ENCODE measurements at places on chromosomes 2 and 18.
A peak's percentile ranks its signal among the peaks of the same experiment; 100 is the strongest.

- no peak for DNase-seq
Observed at GRCh38 chr18:75023473-75023872, 185.5 kb downstream of the PTGR3 start.

DNA sequence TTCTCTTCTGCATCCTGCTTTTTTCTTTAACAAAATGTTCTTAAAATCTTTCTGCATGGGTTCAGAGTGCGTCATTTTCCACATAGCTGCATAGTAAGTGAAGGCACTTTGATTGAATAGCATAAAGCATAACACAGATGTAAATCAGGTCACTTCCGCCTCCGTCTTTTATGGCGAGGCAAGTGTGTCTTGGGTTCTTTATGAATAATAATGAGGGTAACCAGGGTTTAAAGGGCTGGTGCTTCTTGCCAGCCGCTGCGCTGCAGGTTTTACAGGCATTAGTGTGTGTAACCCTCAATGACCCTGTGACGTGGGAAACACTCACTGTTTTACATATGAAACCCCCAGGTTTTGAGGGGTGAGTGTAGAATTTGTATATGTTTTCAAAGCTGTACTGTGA is 164.2 kb downstream of the MYT1L start:
- DNase-seq = no peak

- no peak for DNase-seq
Observed at GRCh38 chr2:18074476-18074875, 196.0 kb downstream of the KCNS3 start.

DNA sequence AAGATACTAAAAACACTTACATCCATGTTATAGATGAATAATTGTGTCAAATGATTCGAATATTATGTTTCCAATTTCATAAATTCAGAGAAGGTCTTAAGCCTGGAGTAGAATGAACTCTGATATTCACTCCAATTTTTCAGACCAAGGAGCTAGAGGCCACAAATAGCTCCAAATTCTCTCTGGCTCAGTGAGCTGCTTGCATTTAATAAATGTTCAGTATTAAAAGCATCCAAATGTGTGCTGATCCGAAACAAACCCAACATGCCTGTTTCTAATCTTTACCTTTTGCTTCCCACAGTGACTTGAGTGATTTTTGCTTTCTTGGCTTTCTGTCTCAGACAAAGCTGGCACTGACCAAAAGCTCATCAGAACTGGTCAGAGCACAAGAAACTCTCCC is 291.4 kb downstream of the CCDC85A start:
- DNase-seq = no peak

GRCh38 chr2:21317131-21317530 is 193.4 kb downstream of the TDRD15 start:
- no peak for DNase-seq

GRCh38 chr2:237408335-237409000 is 5.5 kb downstream of the COL6A3 start:
- no peak for DNase-seq

GRCh38 chr2:14583802-14584201 is 48.7 kb upstream of the LRATD1 start:
- DNase-seq = no peak

DNA sequence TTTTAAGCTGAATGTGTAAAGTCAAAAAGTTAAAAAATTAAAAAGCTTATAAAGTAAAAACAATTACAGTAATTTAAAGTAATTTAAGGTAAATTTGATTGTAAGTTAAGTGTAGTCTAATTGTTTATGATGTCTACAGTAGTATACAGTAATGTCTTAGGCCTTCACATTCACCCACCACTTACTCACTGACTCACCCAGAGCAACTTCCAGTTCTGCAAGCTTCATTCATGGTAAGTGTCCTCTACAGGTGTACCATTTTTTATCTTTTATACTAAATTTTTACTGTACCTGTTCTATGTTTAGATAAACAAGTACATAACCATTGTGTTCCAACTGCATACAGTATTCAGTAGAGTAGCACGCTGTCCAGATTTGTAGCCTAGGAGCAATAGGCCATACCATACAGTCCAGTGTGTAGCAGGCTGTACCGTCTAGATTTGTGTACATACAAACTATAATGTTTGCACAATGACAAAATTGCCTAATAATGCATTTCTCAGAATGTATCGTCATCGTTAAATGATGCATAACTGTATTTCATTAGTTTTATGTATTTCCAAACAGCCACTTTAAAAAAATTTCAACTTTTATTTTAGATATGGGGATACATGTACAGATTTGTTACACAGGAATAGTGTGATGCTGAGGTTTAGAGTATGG is 319.3 kb downstream of the DYSF start:
- DNase-seq = no peak

GRCh38 chr2:128922154-128922553 is 603.5 kb upstream of the HS6ST1 start:
- DNase-seq = no peak

GRCh38 chr18:21513292-21513691 is 87.2 kb downstream of the ESCO1 start:
- no peak for DNase-seq

GRCh38 chr18:46335534-46336101 is 231.4 kb downstream of the HAUS1 start:
- DNase-seq = no peak

GRCh38 chr2:67399144-67399543 is 2.0 kb downstream of the ETAA1 start:
- DNase-seq = no peak

DNA sequence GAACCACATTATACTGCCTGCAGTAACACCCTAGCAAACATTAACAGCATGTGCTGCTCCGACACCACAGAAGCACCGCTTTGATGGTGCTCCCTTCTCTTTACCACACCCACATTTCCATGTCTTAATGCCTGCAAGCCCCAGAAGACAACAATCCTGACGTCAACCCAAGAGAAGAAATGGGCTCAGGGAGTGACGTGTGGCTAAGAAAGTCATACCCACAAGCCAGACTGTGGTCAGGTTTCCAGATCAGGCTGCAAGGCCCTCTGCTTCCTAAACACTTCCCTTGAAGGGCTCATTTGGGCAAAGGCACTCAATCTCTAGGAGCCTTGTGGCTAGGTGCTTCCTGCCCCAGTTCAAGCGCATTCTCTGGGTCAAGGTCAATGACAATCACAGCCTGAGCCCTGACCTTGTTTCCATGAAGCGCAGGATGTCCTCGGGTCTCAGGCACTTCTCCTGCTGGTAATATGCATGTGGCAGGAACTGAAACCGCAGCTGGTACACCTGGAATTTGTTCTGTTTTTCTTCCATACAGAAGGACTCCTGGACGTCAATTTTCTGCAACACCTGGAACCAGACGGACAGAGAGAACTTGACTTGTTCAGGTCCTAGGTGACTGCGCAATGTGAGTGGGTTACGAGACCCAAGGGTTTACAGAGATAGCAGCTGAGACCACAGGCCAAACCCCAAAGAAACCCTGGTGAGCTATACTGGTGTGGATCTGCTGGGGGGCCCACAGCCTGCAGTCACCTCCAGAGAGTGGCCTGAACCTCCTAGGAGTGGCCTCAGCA is 67.2 kb downstream of the POLR1A start:
- peak; percentile 54 for DNase-seq

GRCh38 chr18:48124857-48125626 is 194.6 kb upstream of the SMAD2 start:
- DNase-seq = no peak

GRCh38 chr18:8548186-8548585 is 61.1 kb upstream of the RAB12 start:
- DNase-seq = no peak

- no peak for DNase-seq
Observed at GRCh38 chr2:151238527-151239487, 22.9 kb downstream of the RBM43 start.

DNA sequence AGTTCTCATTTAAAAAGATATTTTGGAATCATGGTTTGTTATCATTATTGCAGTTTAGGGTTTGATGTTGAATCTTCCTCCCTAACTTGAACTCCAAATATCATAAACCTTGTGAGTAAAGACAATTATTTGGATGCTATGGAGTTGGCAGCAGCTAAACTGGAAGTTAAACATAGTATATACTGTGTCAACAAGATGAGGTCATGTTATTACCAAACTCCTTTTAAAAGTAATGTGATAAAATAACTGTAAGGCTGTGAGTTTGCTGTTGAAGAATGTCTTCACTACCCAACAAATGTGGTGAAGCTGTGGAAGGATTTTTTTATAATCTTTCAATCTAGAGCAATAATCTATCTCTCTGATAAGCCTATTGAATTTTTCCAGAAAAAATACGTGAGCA is 16.0 kb downstream of the DNAH6 start:
- DNase-seq = no peak

GRCh38 chr2:100264121-100264520 is 58.2 kb downstream of the LONRF2 start:
- DNase-seq = no peak

GRCh38 chr2:8586457-8587051 is 95.3 kb upstream of the ID2 start:
- no peak for DNase-seq

- DNase-seq = no peak
Observed at GRCh38 chr2:188897096-188897495, 77.1 kb upstream of the COL3A1 start.

- DNase-seq = no peak
Observed at GRCh38 chr18:36590621-36591580, 237.9 kb downstream of the TPGS2 start.

DNA sequence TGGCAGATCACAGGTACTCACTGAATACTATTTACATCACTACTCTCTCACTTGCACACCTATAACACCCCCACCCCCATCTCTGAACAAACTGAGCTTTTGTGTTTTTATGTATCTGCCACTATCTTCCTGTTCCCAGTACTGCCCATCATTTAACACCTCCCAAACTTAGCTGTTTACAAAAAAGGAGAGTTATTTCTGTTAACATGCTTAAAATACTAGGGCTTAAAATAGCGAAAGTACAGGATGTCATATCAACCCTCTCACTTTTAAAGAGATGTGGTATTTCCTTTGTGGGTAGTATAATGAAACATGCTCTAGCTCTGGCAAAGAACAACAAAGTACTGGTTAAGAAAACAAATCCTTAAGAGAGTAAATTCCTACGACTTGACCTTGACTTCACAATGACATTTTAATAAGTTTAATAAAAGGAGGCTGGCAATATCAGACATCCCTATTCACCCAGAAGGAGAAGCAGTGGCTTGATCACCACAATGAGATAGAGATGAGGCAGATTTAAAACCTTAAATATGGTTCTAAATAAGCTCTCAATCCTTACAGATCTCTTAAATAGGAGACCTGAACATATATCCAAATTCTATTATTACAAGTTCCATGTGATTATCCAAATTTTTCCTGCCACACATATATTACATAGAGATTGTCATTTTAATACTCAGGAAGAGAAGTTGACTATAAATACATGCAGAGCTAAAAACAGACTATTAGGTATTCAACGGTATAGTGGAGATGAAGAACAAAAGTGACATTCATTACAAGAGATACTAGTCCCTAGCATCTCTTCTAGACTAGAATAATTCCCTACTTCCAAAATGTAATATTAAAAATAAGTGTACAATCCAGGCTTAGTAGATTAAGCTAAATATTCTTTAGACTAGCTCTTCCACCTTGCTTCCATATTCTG is 36.9 kb downstream of the TRAK2 start:
- no peak for DNase-seq

GRCh38 chr2:128160616-128161275 is 69.7 kb downstream of the UGGT1 start:
- DNase-seq = no peak

- no peak for DNase-seq
Observed at GRCh38 chr2:69741229-69741574, 732 bp upstream of the ANXA4 start.

- DNase-seq = no peak
Observed at GRCh38 chr2:150978053-150978452, 283.6 kb downstream of the RBM43 start.

Data from activated T-helper 1 cell treated with Interleukin-2 at 50 U/mL for 16 hours (primary cell).